ENCODE measurements at places on chromosomes 11 and 22.
A peak's percentile ranks its signal among the peaks of the same experiment; 100 is the strongest.

GRCh38 chr11:27977031-27977430 lies 130.9 kb downstream of the KIF18A start:
- no peak for DNase-seq

DNA sequence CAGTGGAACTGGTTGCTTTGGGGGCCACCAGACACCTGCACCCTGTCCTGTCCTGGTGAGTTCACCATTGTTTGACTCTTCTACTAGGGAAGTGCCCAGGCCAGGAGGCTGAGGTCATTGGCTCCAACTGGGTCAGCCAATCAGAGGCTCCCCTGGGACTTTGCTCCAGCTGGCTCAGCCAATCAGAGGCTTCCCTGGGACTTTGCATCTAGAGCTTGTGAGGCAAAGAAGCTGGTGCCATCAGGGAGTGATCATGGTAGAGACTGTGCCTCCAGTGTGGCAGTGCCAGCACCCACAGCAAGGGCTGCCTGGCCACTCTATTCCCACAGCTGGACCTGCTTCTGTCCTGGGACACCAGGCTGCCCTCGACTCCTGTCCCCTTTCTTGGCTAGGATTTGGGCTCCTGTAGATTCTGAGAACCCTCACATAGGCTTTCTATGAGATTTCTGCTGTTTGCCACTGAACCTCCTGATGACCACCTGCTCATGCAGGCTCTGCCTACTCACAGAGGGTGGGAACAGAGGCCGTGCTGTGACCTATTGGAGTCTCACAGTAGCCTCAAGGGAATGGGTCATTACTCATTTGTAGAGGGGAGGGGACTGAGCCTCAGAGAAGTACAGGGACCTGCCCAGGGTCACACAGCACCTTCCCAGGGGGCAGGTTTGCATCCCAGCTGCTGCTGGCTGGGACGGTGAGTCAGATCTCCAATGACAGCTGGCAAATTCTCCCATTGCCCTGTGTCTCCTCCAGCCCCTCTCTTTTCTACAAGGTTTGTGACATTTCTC lies 59.2 kb upstream of the SHISAL1 start:
- DNase-seq = no peak

- no peak for DNase-seq
Observed at GRCh38 chr11:120680322-120680721, 168.8 kb downstream of the GRIK4 start.

DNA sequence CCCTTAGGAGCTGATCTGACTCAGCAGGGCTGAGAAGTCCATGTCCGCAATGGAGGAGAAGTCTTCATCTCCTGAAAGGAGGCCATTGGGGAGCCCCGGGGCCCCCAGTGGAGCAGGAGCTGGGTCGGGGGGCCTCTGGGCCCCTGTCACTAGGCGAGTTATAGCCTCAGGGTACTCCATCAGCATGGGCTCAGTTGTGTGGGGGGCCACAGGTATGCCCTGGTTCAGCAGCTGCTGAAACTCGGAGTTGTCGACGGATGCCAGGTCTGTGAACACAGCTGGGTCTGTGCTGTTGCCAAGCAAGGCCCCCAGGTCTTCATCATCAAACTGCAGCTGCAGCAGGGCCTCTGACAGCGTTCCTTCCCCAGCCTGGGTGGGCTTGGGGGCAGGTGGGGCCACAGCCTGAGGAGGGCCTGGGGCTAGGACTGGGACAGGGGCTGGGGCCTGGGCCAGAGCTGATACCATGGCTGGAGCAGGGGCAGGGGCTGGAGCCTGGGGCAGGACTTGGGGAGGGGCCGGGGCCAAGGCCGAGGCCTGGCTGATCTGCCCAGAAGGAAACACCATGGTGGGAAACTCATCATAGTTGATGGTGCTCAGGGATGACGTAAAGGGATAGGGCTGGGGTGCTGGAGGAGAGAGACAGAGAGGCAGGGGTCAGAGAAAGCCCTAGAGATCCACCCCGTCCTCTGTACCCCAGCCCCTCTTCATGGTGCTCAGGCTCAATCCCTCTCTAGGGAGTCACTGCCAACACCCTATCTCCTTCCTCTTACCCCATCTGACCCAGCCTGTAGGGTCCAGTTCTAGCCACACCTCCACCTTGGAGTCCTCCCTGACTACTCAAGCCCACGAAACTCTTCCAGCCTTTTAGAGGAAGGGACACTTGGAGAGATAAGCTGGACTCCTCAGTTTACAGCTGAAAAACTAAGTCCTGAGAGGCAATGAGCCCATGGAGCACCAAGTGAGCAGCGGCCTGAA lies 8.1 kb downstream of the RELA start:
- no peak for DNase-seq

DNA sequence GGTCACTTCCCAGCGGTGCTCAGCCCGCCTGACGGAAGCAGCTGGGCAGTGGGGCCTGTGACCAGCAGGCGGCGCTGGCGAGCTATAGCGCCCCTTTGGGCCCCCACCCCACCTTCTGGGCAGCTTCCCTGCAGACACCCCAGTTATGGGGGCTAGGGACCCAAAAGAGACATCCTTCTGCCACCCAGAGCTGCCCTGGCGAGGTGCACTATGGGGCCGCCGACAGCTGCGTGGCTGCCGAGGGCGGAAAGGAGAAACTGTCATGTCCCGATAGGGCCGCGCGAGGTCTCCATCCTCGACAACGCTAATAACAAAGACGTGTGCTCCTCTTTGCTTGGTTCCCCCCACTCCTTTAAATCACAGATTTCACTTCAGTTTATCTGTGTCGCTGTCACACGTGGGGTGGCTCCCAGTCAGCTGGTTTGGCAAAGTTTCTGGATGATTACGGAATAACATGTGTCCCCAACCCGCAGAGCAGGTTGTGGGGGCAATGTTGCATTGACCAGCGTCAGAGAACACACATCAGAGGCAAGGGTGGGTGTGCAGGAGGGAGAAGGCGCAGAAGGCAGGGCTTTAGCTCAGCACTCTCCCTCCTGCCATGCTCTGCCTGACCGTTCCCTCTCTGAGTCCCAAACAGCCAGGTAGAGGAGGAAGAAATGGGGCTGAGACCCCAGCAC lies 673 bp upstream of the MYO7A start:
- peak; percentile 43 for DNase-seq

GRCh38 chr22:50415426-50415825 lies 59.4 kb downstream of the SBF1 start:
- no peak for DNase-seq

- DNase-seq = no peak
Observed at GRCh38 chr11:19536131-19536530, 176.5 kb upstream of the NAV2 start.

Measured in central memory CD4-positive, alpha-beta T cell (primary cell).